ENCODE measurements at places on chromosomes 3 and 15. TPM values are rescaled to one million over a fixed set of nuclear protein-coding genes. Genes with fewer than 3 reads are reported as not detected.

Gene BFSP2
- 2.1 TPM for total RNA-seq

Gene TBC1D5
- 58.9 TPM for total RNA-seq

Gene FOXB1
- 1.2 TPM for total RNA-seq

Gene IMP3
- total RNA-seq = 84.0 TPM

DNA sequence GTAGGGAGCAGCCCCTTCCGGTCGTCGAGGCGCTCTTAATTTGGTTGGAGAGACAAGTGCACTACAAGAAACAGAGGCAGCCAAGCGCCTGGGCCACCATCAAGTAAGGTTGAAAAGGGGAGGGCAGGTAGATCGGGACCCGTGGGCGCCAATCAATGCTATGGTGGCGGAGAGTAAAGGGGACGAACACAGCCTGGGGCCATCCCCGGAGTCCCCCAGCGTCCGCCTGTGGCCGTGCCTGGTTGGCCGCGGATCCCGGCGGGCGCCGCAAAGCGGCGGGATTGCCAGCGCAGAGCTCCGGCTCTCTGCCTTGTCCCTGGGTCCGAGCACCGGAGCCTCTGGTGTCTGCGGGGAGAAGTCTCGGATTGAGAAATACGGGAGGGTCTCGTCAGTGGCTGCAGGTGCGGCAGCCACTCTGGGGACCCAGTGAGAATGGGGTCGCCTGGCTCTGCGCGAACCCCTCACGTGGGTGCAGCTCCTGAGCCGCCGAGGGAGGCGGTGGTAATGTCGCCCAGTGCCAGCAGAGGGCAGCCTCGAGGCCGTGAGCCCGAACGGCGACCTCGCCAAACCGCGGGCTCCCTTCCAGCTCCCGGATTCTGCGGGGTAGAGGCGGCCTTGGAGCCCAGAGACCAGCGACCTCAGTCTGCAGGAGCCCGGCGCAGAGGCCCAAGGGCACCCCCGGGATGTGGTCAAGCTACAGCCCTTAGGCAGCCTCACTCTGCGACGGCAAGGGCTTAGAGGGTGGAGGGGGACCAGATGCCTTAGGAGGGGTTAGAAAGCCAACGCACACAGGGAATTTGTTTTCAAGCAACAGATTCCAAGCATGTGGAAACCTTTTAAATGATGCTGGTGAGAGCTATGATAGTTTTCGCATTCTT, 10.8 kb downstream of the FOXL2 start:
- H3K27me3 ChIP-seq = peaks cover 86% of the 10 kb centered on the region
- peak overlapping the region; percentile 52 for H3K4me3 ChIP-seq
- no peak overlapping the region for H3K27ac ChIP-seq
- peak; percentile 67 for DNase-seq
- H3K4me1 ChIP-seq = peaks cover 24% of the 10 kb centered on the region
